ENCODE measurements at places on chromosomes 7 and 10. TPM values are rescaled to one million over a fixed set of nuclear protein-coding genes. Genes with fewer than 3 reads are reported as not detected.

DNA sequence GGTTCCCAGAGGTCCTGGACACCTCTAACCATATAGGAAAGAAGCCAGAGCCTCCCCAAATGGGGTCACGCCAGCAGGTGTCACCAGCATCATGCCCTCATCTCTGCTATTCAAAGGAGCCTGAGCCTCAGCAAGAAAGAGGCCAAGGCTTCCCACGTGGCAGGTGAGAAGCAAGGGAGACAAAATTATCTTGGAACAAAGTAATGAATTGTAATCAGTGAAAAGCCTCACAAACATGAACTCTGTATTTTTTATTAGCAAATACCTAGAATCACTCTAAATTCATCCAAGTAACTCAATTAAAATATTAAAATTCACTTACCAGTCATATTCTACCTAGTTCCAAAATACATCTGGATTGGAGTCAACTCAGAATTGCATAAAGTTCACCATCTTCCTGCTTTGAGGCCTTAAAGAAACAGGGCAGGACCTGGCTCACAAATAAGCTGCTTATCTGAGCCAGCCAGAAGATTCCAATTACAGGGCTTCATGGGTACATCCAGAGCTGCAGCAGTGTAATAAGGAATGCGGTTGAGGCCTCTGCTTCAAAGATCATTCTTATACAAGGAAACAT lies 68.7 kb downstream of the SGMS1 start:
- no peak for DNase-seq

DNA sequence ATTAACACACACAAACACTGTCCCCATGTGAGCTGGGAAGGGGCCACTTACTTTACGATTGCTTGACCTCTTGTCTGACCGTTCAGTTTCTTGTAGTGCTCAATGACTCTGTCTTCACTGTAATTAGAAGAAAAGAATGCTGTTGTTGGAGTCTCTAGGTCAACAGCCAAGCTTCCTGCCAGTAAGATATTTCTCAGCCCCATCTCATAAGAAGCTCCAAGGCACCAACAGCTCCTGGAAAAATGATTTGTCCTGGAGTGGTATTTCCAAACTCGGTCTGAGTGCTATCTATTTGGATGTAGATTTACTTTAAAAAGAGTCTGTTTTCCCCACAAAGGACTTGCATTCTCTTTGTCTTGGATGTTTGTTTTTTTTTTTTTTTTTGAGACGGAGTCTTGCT lies 153.7 kb downstream of the PRPF18 start:
- no peak for DNase-seq

DNA sequence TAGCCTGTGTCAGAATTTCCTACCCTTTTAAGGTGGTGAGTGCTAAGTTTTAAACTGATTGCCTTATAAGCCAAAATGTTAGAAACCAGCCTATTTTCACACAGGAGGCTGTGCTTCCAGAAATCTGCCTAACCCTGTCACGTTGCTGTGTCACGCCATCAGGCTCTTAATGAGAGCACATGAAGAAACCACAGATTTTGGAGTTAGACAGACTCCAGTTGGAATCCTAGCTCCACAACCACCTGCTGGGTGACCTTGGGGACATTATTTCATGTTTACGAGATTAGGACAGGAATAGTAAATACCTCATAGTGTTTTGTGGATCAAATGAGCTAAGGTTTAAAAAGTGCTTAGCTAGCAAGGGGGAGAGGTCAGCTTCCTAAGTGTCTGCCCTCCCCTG lies 321.8 kb downstream of the DPP6 start:
- DNase-seq = no peak

DNA sequence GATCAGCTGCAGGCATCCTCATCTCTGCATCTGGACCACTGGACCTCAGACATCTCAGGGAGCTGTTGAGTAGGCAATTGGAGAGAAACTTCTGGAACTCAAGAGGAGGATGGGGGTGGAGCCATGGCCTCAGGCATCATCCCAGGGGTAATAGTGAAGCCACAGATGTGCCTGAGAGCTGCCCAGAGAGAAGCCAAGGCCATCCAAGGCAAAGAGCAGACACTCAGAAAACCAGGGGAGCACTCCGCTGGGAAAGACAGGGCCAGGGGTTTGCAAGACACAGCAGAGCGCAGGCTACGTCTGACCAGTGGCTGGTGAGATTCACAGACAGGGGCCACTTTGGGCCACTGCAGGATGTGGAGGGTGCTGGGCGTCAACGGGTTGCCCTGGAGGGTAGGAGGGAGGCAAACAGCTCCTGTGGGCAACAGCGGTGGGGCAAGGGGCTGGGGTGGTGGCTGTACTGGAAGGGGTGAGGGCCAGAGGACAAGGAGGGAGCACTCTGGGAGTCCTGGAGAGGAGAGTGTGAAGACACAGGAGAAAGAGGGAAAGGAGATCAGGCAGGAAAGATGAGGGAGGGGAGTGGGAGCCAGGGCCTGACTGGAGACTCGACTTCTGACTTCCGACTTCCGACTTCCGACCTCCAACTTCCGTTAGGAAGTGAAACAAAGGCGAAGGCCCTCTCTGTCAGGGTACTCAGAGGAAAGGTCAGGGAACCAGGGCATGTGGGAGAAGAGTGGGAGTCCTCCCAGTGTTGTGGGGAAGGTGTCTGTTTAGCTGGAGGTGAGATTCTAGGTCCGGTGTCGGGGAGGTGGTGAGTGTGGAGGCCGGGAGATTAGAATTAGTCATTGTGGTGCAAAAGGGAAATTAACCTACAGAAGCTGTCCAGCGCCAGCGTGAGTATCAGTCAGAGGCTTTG lies 69.7 kb upstream of the ANTXRL start:
- DNase-seq = no peak

DNA sequence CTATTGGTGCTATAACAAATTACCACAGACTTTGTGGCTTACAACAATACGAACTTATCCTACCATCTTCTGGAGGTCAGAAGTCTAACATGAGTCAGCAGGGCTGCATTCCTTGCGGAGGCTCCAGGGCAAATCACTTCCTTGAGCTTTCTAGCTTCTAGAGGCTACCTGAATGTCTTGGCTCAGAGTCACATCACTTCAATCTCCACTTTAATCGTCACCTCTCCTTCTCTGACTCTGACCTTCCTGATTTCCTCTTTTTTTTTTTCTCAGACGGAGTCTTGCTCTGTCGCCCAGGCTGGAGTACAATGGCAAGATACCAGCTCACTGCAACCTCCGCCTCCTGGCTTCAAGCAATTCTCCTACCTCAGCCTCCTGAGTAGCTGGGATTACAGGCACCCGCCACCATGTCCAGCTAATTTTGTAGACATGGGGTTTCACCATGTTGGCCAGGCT lies 44.6 kb upstream of the ANAPC16 start:
- peak; percentile 81 for DNase-seq

DNA sequence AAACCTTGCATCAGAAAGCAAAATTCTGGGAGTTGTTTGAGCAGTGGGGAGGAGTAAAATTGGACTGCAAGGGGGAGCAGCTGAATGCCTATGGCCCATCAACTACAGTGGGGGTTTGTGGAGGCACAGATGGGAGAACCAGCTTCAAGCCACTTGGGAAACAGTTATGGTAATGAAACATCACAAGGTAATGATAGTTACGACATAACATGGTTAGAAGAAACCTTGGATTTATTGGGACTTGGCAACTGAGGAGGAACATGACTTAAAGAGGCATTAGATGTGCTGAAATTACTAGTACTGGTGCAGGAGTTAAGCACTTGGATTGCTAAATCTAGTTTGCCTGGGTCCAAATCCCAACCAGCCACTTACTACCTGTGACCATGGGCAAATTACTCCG lies 868.4 kb downstream of the KCNMA1 start:
- DNase-seq = no peak

GRCh38 chr10:90007226-90007625 lies 305.8 kb downstream of the KIF20B start:
- no peak for DNase-seq

DNA sequence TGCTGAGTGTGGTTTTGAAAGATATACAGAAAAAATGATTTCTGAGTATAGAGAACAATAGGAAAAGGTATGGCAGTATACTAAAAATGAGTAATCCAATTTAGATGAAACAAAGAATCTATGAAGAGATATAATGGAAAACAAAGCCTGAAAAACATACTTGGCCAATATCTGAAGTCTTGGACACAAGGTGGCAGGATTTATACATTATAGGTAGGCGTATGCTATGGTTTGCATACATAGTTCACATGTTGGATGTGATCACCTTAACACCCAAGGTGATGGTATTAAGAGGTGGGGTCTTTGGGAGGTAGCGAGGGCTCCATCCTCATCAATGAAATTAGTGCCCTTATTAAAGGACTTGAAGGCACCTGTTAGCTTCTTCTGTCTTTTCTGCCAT lies 34.5 kb upstream of the BPGM start:
- no peak for DNase-seq

GRCh38 chr10:52769966-52770365 lies 2.6 kb downstream of the MBL2 start:
- no peak for DNase-seq

DNA sequence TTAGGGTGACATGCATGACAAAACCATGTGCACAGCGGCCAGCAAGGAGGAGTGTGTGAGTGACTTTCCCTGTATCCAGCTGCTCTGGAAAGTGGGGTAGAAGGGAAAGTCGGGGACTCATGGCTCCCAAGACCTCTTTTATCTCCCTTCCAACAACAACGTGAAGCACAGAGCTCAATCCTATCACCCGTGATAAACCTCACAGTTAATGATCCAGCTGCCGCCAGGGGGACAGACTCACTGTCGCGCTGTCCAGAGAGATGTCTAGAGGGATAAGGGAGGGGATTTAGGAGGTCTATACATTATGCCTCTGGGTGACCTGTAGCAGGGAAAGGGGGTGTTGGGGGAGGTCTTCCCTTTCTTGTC lies 84.0 kb upstream of the SMNDC1 start:
- no peak for DNase-seq

- DNase-seq = no peak
Measured at GRCh38 chr10:35946556-35946955, 304.5 kb upstream of the FZD8 start.

- DNase-seq = no peak
Measured at GRCh38 chr10:103543617-103544525, 50.4 kb downstream of the NEURL1 start.

GRCh38 chr10:111990734-111991133 lies 192.8 kb downstream of the GPAM start:
- no peak for DNase-seq

GRCh38 chr7:148686312-148686937 lies 12.3 kb upstream of the CUL1 start:
- no peak for DNase-seq

The MYH16 gene
- total RNA-seq = not detected

The SLC26A3 gene
- not detected for total RNA-seq

The SPDYE1 gene
- not detected for total RNA-seq

The CFAP46 gene
- total RNA-seq = 5.2 TPM

The NKX1-2 gene
- total RNA-seq = not detected

The IL2RA gene
- total RNA-seq = 8.4 TPM

The CACNA2D1 gene
- total RNA-seq = 14.2 TPM

The HOXA3 gene
- 0.20 TPM for total RNA-seq

The IDI2 gene
- not detected for total RNA-seq

The PHKG1 gene
- not detected for total RNA-seq

The NODAL gene
- total RNA-seq = not detected
